ENCODE measurements at places on chromosomes 13 and 19.

DNA sequence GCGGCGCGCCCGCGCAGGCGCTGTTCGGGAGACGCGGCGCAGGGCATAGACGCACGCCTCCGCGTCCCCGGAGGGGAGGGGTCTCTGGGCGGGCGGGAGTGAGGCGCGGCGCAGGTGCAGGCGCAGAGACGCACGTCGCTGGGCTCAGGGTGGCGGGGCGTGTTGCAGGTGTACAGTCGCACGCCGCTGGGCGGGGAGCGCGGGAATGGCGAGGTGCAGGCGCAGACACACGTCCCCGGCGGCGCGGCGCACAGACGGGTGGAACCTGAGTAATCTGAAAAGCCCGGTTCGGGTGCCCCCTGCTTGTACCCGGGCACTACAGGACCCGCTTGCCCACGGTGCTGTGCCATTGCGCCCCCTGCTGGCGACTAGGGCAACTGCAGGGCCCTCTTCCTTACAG lies 44.7 kb downstream of the PLPP2 start:
- no peak for DNase-seq

DNA sequence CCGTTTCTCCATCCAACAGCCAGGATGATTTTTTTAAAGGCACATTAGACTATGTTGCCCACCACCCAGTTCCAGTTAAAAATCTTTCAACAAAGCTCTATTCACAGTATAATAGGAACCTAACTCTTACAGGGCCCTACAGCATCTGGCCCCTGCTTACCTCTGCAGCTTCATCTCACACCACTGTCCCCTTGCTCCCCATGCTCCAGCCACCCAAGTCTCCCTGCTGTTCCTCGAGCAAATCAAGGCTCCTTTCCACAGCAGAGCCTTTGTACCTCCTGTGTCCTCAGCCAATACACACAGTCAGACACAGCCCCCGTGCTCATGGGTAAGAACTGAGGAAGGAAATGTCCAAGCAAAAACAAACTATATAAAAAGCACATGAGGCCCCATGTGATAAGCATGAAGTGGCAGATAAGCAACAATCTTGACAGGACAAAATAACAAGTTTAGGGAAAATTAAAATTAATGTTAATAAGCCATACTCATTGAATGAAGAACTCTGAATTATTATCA lies 67.5 kb downstream of the TSC22D1 start:
- DNase-seq = no peak

GRCh38 chr13:43478902-43479301 lies 307.9 kb downstream of the ENOX1 start:
- DNase-seq = no peak

GRCh38 chr19:52658595-52658994 lies 20.4 kb upstream of the ZNF83 start:
- DNase-seq = no peak

GRCh38 chr13:105073041-105073440 lies 1462.4 kb downstream of the EFNB2 start:
- no peak for DNase-seq

DNA sequence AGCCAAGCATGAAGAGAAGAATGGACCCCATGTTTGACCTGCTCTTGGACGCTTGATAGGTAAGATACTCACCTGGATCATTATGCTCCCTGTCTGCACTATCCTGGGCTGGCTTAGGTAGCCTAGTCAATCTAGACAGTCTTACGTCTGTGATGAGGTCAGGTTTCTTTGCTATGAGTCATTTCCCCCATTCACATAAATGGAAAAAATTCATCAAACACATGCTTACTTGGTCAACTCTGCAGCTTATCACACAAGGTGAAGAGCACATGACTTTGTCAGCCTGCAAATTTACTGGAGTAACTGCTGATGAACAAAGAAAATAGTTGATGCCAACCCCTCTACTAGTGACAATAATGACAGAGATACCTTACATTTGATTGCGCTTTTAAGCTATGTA lies 170.0 kb downstream of the NUFIP1 start:
- DNase-seq = no peak

GRCh38 chr13:21150013-21150412 lies 26.3 kb downstream of the SKA3 start:
- no peak for DNase-seq

GRCh38 chr13:44471686-44472085 lies 98.1 kb downstream of the SERP2 start:
- DNase-seq = no peak

DNA sequence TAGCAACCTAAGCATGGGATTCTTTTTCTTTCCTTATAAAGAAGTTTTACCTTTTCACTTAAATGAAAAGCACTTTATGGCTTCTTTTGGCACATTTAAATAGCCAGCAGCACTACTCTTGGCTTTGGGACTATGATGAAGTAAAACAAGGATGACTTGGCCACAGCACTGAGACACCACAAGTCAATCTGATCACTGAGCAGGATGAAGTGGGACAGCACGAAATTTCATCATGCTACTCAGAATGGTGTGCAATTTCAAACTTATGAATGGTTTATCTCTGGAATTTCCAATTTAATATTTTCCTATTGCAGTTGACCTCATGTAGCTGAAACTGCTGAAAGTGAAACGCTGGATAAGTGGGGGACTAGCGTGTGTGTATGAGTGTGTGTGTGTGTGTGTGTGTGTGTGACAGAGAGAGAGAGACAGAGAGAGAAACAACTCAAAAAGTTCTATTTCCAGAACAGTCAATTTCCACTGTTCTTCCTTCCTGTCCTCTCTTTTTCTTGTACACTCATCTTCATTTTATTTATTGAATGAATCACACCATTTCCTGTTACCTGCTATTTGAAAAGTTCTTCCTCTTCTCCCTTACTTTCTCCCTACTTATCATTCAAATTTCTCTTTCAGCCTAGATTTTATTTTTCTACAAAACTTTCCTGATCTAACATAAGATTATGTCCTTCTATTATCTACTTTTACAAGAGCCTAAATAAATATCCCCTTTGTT lies 414.2 kb upstream of the MIR17HG start:
- DNase-seq = no peak

DNA sequence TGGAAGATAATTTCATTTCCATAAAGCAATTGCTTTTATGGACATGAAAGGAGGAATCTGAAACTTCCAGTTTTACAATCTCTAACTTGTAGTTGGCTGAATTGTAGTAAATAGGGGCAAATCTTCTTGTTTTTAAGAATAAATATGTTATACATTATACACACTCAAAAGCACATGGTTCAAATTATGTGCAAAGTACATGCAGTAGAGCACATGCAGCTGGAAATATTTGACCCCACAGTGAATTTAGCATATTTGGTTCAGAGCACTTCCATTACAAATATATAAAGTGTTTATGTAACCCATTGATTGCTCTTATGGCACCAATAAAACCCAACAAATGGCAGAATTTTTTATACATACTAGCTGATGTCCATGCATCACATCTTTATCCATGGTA lies 180.5 kb downstream of the IRS2 start:
- no peak for DNase-seq

GRCh38 chr13:40410315-40410714 lies 256.1 kb downstream of the FOXO1 start:
- DNase-seq = no peak

- no peak for DNase-seq
Observed at GRCh38 chr13:43295321-43295720, 271.9 kb downstream of the DNAJC15 start.

- DNase-seq = no peak
Observed at GRCh38 chr13:22062478-22063205, 391.8 kb downstream of the FGF9 start.

GRCh38 chr19:33161201-33161600 lies 29.3 kb downstream of the WDR88 start:
- no peak for DNase-seq

DNA sequence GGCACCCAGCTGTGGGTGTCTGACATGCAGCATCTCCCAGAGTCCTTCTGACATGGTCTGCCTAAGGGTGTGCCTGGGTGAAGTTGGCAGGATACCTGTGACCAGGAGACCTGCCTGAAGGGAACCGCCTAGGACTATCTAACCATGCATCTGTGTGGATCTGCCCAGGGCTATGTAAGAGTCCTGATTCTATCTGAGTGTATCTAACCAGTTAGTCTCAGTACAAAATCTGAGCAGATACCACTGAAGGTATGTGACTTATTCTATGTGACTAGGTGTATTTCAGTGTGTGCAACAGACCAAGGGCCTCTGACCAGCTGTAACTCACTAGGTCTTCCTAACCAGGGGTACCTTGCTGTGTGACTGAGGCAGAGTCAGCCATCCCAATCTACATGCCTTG lies 28.2 kb upstream of the FBL start:
- DNase-seq = no peak

GRCh38 chr13:25276748-25277147 lies 10.5 kb downstream of the MTMR6 start:
- no peak for DNase-seq

- no peak for DNase-seq
Observed at GRCh38 chr19:8147582-8147978, 1.8 kb downstream of the FBN3 start.

DNA sequence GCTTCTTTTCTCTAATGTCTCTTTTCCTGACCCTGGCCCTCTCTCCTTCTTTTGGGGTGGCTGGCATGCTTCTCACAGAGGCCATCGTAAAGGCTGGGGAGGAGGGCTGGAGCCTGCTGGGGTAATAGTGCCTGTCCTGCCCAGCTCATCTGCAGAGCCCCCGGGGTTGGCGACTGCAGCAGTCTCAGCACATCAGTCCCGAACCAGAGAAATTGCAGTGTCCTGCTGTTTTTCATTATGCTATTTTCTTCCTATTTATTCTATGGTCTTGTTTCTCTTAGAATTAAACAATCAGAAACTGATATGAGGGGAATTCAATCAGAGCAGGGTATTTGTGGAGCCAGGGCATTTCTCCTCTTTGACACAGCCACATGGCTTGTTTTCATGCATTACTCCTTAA lies 166.4 kb downstream of the SHISA2 start:
- no peak for DNase-seq

GRCh38 chr19:29263305-29264135 lies 50.6 kb upstream of the UQCRFS1 start:
- peak; percentile 65 for DNase-seq

GRCh38 chr13:113863524-113864272 lies at the start of gene GAS6:
GAS6 (minus strand) TSS chr13:113864076; CDS start chr13:113863920, 156 bp downstream.
- DNase-seq = no peak

DNA sequence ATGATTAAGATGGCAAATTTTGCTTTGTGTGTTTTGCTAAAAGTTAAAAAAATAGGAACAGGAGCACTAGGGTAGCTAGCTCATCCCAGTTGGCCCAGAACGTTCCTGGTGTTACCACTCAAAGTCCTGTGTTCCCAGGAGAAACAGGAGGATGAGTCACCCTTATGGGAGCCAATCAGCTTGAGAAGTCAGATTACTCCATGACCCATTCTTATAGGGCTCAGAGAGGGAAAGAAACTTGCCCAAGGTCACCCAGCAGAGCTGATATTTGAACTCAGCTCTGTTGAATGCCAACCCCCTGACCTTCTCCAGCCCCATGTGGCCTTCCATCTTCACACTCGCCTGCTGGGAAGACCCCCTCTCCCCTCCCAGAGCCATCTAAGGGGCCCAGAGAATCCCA lies 13.0 kb downstream of the NMRK2 start:
- no peak for DNase-seq

GRCh38 chr13:106499896-106500295 lies 35.6 kb downstream of the EFNB2 start:
- no peak for DNase-seq

GRCh38 chr13:77836423-77836822 lies 82.2 kb downstream of the EDNRB start:
- no peak for DNase-seq

GRCh38 chr19:30529876-30530275 lies 157.7 kb downstream of the ZNF536 start:
- no peak for DNase-seq

GRCh38 chr13:110937511-110938285 lies 22.8 kb upstream of the ANKRD10 start:
- DNase-seq = no peak

DNA sequence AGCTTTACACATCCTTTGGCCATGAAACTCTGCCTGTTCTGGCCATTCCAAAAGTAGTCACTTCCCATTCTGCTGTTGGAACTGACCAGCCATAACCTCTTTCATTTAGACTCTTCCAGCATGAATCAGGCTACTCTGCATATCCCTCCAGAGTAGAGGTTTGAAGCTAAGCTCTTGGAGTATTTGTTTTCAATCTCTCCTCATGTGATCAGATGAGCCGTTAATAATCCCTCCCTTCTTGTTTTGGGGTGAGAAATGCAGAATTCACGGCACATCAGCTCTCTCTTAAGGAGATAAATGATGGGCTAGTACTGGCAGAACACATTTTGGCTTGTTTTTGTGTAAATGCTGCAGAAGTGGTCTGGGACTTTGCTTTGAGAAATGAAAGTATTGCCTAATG lies 519.9 kb downstream of the PCDH17 start:
- DNase-seq = no peak

GRCh38 chr19:1411255-1412191 lies 4.1 kb downstream of the DAZAP1 start:
- peak; percentile 87 for DNase-seq

DNA sequence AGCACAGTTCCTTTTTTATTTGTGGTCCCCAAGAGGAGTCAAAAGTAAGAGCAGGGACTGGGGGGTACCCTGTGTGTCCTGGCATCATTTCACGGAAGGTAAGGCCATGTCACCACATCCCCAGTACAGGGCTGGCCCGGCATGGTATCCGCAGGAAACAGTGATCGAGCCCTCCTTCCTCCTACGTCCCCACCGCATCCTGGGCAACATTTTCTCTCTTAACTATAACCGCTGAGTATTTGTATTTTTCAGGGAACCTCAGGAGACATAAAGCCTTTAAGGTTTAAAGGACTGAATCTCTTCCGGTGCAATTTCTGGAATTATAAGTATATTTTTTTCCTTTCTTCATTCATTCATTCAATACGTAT lies 13.6 kb upstream of the LATS2 start:
- DNase-seq = no peak

- DNase-seq = no peak
Observed at GRCh38 chr13:51006067-51006845, 96.7 kb downstream of the RNASEH2B start.

DNA sequence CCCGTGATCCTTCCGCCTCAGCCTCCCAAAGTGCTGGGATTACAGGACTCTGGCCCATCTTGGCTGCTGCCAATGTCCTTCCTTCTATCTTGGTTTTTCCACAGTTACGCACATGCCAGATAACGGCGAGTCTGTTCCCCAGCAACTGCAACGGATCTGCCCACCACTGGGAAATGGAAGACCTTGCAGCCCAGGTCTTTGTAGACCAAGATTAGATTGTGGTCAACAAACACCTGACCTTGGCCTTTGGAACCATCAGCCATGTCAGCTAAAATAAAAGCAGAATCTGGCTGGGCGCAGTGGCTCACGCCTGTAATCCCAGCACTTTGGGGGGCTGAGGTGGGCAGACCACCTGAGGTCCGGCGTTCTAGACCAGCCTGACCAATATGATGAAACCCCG lies 10.4 kb upstream of the LDLR start:
- no peak for DNase-seq

- peak; percentile 34 for DNase-seq
Observed at GRCh38 chr13:112442483-112443090, 66.4 kb downstream of the SPACA7 start.

GRCh38 chr13:114140131-114140905 lies 7.9 kb upstream of the RASA3 start:
- DNase-seq = no peak

Data from right atrium auricular region (tissue), 2 donors.